ENCODE measurements at places on chromosomes 12 and 14.

DNA sequence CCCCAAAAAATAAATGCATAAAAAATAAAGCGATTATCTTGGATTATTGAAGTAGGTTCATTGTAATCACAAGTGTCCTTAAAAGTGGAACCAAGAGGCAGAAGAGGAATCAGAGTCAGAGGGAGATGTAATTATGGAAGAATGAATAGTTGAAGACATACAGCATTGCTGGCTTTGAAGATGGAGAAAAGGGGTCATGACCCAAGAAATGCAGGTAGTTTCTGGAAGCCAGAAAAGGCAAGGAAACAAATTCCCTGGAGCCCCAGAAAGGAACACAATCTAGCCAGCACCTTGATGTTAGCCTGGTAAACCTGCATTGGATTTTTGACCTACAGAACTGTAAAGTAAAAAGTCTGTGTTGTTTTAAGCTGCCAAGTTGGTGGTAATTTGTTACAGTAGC lies 57.5 kb upstream of the PTGR2 start:
- DNase-seq = no peak

DNA sequence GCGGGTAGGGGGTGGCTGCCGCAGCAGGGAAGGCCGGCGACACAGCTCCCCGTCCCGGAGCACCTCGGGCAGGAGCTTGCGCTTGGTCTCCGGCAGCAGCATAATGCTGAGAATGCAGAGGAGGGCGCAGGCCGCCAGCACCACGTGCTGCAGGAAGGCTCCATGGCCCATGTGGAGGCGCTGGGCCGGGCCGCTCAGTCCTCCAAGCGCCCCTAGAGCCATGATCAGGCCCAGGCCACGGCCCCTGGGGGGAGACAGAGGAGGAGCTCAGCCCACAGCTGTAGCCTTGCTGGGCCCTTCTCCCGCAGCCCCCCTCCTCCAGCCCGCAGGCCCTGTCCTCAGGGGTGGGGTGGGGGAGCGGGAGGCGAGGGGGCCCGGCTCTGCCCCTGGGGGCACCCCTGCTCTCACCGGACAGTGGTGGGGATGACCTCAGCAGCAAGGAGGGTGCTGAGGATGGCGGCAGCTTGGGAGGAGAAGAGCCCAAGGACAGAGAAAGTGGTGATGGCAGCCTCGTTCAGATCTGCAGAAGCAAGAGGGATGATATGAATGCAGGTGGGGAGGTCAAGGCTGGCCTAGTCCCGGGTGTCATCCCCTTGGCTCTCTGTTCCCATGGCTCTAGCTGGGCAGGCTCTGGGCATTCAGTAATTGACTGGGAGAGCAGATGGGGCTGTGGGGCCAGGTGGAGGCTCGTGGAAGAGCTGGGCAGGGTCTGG lies 5.8 kb downstream of the SLC22A17 start:
- no peak for DNase-seq

DNA sequence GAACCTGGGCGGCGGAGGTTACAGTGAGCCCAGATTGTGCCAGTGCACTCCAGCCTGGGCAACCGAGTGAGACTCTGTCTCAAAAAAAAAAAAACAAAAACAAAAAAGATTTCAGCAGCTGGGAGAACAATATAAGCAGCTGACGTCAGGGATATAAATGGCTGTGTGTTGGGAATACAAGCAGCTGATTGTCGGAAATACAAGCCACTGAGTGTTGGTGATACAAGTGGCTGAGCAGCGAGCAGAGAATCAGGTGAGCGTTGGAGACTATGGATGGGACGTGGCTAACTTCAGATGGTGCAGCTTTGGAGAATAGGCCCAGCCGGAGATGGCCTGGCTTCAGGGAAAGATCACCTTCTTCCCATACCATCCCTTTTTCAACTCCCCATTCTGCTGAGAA lies 32.0 kb downstream of the PSEN1 start:
- DNase-seq = no peak

- DNase-seq = no peak
Measured at GRCh38 chr12:128801879-128802391, 21.8 kb downstream of the SLC15A4 start.

- DNase-seq = peak; percentile 46
Measured at GRCh38 chr12:49982246-49983087, 9.7 kb downstream of the AQP6 start.

DNA sequence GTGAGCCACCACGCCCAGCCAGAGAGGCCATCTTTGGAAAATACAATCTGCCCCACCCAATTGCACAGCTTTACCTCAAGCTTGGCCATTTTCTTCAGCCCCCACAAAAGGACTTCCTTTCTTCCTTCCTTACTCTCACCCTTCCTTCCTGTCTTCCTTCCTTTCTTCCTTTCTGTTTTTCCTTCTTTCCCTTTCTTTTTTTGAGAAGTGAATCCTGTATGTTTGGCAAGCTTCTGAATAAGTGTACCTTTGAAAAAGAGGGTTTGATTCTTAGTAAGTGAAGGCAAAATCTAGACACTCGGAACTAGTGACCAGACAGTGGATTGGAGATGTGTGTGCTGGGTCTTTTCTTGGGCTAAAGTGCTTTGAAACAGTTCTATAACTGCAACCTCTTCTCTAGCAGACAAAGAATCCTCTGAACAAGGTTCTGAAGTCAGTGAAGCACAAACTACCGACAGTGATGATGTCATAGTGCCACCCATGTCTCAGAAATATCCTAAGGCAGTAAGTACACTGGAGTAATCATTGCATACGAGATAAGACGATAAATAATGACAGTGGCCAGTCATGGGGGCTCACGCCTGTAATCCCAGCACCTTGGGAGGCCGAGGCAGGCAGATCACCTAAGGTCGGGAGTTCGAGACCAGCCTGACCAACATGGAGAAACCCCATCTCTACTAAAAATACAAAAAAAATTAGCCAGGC lies 49.5 kb downstream of the SUPT16H start:
- no peak for DNase-seq

DNA sequence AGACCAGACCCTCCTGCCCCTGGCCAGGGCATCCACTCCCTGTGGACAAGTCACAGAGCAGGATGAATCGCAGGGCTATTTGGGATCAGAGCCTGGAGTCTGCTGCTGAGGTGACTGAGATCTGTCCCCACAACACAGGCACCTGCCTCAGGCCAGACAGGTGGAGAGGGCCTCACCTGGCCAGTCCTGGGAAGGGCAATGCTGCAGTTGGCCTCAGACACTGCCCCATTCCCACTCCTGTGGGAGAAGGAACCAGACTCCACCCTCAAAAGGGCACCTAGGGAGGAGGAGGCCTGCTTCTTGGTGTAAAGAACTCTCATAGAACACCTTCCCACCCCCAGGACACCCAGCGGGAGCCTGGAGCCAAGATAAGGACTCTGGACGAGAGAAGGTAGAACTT lies 48.3 kb upstream of the PLEKHG6 start:
- no peak for DNase-seq

GRCh38 chr12:1503281-1503711 lies 91.1 kb downstream of the FBXL14 start:
- DNase-seq = no peak

DNA sequence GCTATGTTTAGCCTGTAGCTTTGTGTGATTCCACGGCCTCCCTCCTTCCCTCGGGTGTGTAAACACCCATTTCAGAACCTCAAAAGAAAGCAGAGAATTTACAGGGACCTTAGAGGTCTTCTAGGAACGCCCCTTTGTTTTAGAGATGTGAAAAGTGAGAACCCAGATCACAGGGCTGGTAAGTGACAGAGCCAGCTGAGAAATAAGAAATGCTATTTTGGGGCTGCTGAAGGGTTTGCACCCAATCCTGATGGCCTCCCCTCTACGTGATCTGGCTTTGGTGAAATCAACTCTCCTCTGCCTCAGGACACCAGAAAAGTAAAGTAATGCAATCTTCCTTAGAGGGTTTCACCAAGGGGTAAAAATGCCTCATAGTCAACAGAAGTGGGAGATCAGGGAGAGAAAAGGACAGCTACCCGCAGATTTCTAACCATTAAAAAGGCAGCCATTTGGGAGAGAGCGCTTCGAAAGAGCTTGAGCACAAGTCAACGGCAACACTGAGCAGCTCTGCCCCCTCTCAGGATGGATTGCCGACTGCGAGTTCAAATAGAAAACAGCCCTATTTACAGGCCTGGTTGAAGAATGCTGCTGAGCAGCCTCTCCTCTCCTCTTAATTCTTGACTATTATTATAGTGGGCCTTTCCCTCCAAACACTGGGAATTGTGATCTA lies 78.5 kb upstream of the RASSF3 start:
- no peak for DNase-seq

GRCh38 chr12:30782316-30783173 lies 27.8 kb upstream of the CAPRIN2 start:
- DNase-seq = no peak
